Cortex of kidney (tissue), 1 donor: ENCODE measurements at places on chromosomes 1 and 21.

DNA sequence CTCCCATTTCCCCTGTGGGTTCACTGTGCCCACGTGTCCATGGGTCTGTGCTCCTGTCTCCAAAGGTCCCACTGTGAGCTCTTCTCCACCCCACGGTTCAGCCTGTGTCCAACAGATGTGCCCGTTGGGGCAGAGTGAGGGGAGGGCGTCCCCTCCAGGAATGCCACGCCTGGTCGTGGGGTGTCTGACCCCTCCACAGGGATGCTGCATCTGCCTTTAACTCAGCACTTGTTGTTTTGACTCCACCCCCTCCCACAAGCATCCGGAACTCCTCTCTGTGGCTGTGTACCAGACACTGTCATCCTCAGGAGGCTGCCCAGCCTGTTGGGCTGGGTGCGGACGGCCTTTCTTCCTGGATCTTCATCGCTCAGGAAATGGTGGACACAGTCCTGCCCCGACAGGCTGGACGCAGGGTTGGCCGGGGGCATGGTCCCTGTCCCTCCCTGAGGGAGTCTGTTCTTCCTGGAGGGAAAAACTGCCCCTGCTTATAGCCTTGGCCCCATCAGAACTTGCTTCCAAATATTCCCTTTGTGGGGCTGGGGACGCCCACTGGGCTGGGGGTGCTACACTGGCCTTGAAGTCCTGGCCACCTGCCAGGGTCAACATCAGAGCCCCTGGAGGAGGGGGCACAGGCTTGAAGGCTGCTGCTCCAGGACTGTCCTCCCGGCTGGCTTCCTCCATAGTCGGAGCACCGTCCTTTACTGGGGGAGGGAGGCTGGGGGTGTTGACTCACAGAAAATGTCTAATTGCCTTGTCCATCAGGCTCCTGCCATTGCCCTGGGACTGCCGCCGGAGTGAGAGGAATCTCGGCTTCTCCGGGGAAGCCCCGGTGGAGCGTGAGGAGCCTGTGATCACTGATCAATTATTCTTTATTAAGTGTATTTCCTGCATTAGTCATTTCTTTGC is 182.0 kb upstream of the C1orf174 start:
- DNase-seq: no peak

- DNase-seq: no peak
Measured at GRCh38 chr21:45926281-45926680, 55.3 kb upstream of the COL6A1 start.

GRCh38 chr21:35011681-35012080 is 37.4 kb downstream of the RUNX1 start:
- DNase-seq: no peak

GRCh38 chr1:179001451-179001850 is 24.2 kb upstream of the FAM20B start:
- DNase-seq: no peak

DNA sequence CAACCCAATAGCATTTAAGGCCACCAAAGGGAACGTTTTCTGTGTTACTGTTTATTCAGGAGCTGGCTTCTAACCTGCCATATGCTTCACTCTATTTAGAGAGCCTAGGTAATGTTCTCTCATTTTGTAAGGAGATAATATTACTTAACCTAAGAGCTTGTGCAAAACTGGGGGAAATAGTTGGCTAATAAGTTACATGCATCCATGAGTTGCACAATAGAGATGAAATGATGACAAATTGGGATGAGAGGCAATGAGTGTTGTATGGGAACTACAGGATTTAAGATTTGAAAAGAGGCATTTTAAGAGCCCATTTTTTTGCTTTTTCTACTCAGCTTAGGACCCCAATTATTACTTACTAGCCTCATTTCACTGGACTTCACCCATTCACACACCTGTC is 151.0 kb downstream of the ST6GALNAC3 start:
- no peak for DNase-seq

DNA sequence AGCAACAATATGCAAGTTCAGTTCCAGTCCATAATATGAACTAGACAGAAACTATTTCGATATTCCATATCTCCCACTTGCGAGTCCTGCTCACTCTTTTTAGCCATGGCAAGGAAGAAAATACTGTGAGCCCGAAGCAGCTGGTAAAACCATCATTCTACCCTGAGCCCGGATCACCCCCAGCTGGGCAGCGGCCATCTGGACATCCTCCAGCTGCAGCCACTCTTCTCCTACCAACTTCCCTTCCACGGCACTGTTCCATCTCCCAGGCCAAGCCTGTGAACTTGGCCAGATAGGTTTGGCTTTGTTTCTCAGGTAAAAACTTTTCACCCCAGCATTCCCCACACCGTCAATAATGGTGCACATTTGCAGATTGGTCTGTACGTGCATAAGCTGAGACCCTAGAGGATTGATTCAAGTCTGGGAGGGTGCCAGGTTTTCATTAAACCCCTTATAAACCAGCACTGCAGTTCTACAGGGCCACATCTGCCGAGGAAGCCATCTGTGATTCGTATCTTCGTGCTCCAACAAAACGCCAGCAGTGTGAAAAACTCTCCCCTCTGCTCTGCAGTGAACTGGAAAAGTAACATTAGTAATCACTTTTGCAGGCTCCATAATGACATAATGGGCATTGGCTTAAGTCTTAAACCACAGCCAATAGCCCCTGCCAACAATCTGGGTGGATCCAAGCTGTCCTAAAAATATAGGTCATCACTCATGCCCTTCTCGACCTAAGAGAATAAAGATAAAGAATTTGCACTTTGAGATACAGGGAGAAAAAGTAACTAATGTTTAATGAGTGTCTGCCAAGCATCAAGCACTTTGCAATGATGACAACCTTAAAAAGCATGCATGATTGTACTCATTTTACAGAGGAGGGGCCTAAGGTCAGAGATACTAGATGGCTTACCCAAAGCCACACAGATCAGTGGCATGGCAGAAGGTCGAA is 205.1 kb downstream of the PLPP3 start:
- no peak for DNase-seq

DNA sequence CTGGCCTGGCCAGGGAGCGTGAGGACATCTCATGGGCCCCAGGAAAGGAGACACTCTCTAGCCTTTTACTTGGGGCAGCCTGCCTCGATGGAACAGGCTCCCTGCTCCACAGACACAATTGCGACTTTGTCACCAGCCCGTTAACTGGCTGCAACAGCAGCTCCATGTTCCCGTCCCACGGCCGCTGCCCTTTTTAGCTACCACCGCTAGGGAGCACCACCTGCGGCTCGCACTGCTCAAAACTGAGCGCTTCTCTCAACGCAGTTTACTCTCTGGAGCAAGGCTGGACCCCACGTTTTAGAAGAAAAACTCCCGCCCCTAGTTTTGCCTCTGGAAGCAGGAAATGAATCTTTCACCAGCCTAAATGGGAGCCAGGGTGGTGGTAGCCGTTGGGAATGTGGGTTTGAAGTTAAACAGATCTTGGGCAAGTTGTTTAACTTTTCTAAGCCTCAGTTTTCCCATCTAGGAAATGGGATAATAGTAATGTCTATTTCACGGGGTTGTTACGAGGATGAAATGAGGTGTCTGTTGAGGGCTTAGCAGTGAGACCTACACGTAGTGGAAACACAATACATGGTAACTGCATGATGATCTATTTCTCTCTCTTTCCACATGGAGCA is 3.5 kb upstream of the LRRC38 start:
- no peak for DNase-seq

DNA sequence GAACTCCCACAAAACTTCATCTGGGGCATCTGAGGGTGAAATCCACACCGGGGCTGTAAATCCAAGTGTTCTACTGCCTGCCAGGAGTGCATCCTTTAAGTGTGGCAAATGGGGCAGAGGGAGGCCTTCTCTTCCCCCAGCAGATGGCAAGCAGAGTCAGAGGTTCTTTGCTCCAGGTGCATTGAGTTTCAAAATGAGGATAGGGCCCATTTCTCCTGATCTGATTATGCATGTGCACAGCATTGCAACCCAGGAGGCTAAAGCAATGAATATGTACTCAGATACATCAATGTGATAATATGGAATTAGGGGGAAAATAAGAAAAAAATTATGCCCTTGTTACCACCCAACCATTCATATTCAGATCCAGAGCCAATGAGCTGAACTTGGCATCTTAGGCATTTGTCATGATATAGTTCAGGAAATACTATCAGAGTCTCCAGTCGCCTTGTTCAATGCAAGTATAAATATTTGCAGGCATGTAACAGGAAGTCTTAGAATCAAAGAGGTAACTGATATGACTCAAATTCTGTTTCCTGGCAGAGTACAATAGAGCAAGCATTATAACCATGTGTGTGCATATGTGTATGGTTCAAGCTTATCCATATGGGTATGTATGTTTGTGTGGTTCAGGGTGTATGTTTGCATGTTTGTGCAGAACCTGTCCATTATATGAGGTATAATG is 473.8 kb upstream of the PKN2 start:
- no peak for DNase-seq

GRCh38 chr1:150578272-150579109 is 919 bp downstream of the MCL1 start:
- DNase-seq: no peak

DNA sequence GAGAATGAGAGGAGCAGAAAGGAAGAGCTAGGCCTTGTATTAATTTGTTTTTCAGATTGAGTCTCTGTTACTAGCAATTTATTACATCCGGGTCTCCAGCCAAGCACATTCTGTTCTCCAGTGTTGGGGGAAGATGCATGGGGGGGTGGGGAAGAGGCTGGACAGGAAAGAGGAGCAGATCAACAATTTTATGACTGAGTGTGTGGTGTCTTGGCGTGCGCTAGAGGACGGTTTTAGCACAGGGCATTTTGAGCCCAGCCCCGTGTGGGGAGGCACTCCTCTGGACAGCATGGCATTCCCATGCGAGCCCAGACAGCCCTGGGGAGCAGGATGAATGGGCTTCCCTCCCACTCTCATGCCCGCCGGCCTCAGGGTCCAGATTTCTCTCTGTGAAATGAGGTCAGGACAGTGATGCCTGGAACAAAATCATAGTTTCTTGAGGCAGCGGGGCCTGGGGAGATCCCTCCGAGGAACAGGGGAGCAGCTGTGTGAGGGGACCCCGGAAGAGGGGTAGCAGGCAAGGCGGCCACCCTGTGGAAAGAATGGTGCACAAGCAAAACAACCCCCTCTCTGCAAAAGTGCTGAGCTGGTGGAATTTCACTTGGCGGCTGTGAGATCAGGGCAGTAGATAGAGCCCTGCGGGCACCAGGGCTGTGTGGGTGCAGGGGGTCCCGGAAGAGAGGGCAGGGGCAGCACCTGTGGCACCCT is 16.3 kb downstream of the SOX13 start:
- DNase-seq: no peak

DNA sequence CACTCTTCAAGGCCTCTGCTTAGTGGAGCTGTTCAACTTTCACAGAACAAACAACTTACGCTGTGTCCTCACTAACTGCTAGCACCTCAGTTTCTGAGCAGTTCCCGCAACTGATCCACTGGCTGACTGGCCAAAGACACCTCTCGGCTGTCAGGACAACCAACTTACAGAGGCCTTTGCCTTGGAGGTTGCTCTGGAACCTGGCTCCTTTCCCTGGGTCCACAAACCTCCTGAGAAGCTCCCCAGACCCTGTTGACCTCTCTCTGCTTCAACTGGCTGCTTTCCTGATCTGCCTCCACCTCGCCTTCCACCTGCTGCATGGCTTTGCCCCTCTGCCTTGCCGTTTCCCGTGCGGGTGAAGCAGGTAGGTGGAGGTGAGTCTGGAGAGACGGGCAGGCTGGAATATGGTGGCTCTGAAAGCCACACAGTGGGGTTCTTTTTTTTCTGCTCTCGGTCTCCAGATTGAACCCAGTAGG is 13.0 kb downstream of the BTBD19 start:
- DNase-seq: no peak

GRCh38 chr1:217088521-217089284 is 365.5 kb upstream of the ESRRG start:
- no peak for DNase-seq

GRCh38 chr1:164589961-164590507 is 31.1 kb downstream of the PBX1 start:
- DNase-seq: no peak

- no peak for DNase-seq
Measured at GRCh38 chr1:165539306-165539705, 4.5 kb upstream of the LRRC52 start.

- DNase-seq: no peak
Measured at GRCh38 chr1:87976316-87976715, 647.6 kb downstream of the LMO4 start.

GRCh38 chr1:78712467-78713051 is 62.9 kb downstream of the IFI44 start:
- no peak for DNase-seq

DNA sequence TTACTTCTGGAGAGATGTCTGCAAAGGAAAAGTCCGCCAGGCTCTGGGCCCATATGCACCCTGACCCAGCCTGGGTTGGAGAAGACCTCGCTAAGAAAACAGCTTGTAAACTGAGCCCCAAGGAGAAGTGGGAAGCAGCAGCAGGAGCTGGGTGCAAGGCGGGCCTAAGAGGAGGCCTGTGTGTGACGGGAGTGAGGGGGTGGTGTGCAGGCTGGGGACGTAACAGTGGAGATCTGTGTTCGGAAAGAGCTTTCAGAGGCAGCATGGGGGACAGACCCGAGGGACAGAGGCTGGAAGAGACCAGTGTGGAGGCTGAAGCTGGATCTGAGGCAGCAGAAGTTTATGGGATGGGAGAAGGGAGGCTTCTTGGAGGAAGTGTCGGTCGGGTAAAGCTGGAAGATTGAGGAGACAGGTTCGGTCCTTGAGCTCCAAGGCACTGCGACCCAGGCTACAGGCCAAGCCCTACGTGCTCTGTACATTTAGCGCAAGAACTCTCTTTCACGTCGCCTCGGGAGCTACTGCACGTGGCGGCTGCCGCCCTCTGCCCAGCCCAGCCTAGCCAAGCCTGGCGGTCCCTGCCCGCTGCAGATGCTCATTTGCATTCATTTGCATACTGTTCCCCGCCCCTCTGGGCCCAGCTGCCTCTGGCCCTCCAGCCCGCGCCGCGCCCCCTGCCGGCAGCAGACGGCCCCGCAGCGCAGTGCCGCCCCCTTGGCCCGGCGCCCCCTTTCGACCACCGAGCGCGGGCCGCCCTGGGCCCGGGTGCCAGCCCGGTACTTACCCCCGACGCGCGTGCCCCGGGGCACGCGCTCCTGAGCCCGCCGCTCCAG is 6.3 kb downstream of the HPCA start:
- no peak for DNase-seq
